ENCODE measurements at places on chromosomes 1 and 21.

- DNase-seq: peak; percentile 94
These were observed at the start of gene NRAS for GRCh38 chr1:114716304-114717170. NRAS (minus strand) TSS chr1:114716771; CDS start chr1:114716160, 611 bp downstream.

DNA sequence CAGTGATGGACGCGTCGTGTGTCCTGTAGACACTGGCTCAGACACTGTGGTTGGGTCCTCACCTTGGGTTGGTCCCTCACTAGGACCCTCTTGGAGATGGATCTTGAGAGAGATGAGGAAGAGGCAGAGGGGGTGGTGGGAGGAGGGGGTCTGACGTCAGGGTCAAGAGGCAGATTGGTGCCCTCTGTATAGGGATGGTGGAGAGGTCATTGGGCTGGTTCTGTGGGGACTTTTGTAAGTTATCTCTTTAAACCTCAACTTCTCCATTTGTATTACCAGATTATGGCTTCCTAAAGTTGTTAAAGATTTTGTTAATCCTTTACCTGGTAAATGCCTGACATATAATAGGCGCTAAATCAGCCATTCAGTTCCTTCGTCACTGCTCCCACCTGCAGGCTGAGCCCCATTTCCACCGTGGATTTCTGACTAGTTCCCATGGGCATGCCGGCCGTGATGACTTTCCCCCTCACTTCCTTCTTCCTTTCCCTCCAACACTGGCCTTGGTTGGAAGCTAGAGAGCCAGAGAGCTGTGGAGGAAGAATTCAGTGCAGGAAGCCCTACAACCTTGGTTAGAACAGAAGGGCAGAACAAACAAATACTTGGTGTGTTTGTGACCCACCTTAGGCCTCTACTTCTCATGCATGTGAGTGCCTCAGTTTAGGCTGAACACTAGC, 8.6 kb downstream of the H6PD start:
- DNase-seq: no peak

DNA sequence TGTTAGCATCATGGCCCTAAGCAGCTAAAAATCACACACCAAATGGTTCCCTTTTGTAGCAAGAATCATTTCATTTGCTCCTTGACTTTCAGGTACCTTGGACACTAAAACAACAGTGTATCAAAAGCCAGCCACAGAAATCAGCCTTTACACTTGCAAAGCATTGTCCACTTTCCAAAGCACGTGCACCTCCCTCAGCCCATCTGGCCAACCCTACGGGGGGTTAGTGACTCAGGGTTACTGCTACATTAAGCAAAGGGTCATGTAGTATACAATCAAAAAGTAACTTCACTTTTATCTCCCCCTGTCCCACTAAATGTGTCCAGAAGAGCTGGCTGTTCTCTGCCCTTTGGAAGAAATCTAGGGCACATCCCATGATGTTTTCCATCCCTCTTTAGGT, 149.7 kb downstream of the HIVEP3 start:
- no peak for DNase-seq

- DNase-seq: no peak
These were observed 1010.3 kb downstream of the KCNT2 start for GRCh38 chr1:195597891-195598290.

DNA sequence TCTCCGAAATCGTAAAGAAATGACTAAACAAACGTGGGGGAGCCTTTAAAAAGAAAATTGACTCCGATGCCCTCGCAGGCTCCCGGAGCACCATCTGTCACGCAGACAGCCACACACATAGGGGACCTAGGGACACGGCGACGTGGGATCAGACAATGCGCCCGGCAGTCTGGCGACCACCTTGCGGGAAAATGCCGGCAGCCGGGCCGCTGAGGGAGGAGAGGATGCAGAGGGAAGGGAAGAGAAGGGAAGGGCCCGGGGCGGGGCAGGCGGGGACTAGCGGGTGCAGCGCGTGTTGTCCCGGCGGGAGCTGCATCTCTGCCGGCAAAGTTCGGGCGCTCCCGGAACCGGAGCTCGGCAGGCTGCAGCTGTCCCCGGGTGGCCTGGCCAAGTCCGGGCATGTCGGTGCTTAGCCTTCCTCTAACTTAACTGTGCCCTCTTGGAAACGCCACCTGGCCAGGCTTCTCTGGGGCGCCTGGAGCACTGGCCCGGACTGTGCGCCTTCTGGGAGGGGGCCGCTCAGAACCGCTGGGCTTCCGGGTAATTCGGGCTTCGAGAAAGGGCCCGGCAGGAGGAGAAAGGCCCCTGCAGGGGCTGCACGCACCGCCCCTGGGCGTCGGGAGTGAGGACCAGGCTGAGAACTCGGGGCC, 1.8 kb downstream of the NHLH2 start:
- DNase-seq: no peak

DNA sequence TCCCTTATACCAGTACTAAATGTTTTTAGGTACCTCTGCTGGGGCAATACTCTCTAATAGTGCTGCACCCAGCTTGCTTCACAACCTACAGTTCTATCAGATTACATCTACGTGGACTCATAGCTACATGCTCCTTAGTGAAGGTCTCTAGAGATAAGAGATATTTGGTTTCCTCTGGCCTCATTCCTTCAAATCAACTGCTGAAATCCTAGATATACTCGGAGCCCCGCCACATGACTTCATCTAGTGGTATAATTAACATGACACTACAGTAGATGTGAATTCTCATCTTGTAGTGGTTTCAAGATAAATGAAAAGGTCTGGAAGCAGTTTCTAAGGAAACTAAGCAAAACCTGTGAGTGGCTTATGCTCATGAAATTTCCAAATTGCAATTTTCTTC, 115.4 kb downstream of the SMYD2 start:
- DNase-seq: no peak

GRCh38 chr1:212621949-212622305, 13.4 kb downstream of the ATF3 start:
- no peak for DNase-seq

DNA sequence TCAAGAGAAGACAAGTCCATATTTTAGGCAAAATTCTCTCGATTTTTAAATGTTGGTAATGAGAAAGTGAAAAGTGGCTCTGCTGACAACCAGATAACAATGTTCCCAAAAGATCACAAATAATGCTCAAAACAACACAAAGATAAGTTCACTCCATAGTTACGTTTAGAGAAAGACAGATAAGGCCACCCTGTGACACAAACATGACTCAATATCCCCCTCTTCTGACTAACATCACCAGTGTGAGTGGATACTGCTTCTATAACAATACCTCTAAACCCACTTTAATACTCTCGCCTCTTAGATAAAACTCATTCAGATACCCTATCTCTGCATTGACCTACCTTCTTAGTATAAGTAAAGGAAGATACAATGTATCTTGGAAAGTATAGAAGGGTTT, 51.2 kb upstream of the RGS7 start:
- no peak for DNase-seq

GRCh38 chr1:62585469-62586155, 11.7 kb upstream of the ANGPTL3 start:
- DNase-seq: no peak

DNA sequence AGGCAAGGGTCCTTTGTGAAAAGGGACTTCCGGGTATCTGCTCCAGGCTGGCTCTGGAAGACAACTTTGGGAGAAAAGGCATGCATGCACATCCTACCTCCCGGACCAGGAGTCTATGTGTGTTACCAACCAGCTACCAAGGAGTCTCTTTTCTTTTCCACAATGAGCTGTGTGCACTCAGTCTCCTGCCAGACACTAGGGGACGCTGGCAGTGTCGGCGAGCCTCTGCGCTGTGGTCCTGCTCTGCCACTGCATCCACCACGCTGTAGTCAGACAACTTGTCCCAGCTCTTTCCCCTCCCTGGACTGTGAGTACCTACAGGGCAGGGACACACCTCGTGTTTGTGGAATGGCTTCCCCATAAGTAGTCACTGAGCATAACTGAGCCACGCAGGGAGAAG, 5.1 kb upstream of the SSR2 start:
- DNase-seq: no peak

GRCh38 chr1:244788493-244789275, 46.8 kb upstream of the COX20 start:
- no peak for DNase-seq

- DNase-seq: no peak
These were observed at the start of gene FCMR for GRCh38 chr1:206921772-206922265. FCMR (minus strand) TSS chr1:206921941; CDS start chr1:206921854, 87 bp downstream.

DNA sequence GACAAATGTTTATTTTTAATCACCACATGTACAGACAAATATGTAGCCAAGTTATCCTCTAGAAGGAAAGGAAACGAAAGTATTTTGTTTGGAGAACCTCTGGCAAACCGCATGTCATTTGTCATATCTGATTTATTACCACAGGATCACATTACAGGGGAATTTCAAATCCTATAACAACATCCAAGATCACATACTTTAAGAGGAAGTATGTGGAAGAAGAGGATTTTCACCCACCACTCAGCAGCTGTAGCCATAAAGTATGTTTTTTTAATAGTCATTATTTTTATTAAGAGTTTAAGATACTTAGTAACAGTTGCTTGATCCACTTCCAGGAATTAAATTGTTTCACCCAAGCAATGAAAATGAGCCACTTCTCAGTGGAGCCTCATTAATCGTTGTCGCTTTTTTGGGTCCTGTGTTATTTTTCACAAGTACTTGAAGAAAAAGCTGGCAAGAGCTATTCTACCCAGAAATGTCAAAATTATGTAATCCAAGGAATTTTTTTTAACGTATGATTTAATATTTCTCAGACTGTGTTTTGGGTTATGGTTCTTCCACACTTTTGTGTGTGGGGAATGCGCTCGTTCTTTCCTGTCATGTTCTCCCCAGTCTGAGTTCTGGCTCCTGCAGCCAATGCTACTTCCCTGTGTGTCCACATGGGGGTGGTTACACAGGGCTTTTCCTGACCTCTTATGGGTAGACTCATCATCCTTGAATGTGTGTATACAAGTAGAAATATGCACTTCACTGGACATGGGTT, 6.9 kb downstream of the SERTAD4 start:
- DNase-seq: no peak

DNA sequence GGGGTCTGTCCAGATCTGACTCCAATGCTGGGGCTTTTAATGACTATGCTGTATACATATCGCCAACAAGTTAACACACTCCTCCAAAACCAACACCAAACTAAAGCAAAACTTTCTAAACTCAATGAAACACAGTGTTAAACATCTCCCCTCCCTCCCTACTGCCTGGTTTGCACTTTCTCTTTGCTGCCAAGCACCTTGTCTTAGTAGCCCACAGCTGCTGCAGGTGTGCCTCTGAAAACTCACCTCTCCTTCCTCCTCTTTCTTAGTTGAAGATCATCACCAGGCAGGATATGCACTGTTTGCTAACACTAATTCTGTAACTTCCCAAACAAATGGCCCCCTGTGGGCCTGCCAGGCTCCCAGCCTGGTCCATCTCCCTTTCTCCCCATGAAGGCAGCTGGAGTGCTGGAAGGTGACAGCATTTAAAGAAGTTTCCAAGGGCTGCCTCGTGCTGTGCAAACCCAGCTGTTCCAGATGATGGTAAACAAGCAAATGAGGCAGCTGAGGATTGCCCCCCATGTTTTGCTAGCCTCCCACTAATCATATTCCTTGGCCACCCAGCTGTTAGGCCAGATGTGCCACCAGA, 213.7 kb downstream of the ASTN1 start:
- DNase-seq: no peak

DNA sequence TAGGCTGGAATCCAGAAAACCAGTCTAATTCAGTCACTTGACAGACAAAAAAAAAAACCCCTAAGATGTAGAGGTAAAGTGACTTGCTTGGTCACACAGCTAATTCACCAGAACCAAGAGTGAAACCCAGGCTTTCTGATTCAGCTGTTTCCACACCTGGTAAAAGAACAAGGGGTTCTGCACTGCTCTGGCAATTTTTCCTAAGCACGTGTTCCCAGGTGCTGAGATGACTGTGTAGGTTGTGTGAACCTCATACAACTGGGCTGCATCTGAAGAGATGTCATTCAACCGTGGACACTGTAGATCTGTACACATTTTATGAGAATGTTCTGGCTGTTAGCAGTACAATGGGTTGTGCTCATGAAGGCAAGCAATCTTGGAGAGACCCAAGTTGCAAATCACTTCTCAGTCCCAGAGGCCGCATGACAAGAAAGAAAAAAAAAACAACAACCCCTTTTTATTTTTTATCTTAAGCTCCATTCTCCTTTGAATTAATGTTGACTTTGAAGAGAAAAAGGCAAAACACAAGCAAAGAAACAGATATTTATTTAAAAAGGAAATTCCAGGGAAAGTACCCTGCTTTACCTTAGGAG, 95.4 kb downstream of the INTS7 start:
- no peak for DNase-seq

DNA sequence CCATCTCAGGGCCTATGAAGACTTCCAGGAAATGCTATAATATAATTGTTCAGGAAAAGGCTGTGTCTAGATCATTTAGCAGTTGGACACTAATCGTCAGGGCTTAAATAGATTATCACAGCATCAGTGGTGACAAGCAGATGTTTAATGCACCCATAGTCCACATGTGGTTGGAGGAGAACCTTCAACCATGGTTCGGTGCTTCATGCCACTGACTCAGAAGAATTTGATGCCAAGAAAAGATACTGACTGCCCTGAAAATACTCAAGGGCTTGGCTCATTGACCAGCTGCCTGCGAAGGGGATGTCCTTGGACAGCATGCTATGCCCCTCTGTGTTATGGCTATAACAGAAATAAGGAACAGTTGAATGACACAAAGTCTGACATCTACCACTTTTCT, 175.7 kb downstream of the HHIPL2 start:
- DNase-seq: no peak

- DNase-seq: no peak
These were observed 159.3 kb downstream of the TSEN15 start for GRCh38 chr1:184210862-184211261.

DNA sequence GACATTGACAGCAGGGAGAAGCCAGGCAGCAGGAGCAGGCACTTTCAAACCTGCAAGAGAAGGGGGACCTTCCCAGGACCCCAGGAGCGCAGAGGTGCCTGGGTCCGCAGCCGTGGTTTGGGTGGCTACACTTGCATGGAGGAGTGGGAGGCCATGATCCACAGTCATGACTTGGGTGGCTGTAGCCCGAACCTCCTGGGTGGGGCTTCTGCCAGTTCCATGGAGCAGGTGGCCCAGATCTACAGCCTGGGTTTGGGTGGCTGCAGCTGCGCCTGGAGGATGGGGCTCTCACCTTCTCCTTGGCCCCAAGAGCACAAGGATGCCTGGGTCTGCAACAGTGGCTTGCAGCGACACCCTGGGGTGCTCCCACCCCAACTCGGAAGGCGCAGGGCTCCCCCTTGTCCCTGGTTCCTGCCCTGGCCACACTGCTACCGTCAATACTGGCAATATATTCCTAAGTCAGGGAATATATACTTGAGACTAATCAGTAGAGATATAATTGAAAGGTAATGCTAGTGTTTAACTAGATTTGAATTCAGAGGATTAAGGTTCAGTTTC, 2.3 kb upstream of the OR6K6 start:
- DNase-seq: no peak

DNA sequence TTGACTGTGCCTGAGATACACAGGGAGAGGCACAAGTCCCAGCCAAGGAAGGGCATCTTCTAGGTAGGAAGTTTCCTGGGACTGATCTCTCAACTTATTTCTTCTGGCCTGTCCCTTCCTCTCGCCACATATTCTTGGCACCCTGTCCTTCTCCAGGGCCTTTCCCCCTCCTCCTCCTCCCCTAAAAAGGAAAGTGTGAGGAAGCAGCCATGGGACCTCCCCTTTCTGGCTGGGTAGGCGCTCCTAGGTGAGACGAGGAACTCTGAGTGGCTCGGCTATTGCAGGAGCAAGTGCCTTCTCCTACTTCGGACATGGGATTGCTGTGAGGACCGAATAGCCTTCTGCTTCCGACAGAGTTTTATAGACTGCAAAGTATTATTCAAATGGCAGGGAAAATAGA, 15.5 kb upstream of the MTARC2 start:
- DNase-seq: no peak
